ENCODE measurements at places on chromosomes 1 and 21.

- no peak for DNase-seq
Observed at GRCh38 chr21:34337741-34338140, 26.1 kb upstream of the KCNE2 start.

DNA sequence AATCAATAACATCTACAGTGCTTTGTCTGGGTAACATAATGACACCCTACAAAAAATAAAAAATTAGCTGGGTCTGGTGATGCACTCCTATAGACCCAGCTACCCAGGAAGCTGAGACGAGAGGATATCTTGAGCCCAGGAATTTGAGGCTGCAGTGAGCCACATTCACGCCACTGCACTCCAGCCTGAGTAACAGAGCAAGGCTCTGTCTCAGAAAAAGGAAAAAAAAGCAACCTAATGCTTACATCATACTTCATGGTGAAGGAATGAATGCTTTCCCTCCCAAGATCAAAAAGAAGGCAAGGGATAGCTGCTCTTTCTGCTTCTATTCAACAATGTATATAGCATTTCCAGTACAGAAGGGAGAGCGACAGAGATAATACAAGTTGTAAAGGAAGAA lies 24.2 kb upstream of the CTTNBP2NL start:
- no peak for DNase-seq

DNA sequence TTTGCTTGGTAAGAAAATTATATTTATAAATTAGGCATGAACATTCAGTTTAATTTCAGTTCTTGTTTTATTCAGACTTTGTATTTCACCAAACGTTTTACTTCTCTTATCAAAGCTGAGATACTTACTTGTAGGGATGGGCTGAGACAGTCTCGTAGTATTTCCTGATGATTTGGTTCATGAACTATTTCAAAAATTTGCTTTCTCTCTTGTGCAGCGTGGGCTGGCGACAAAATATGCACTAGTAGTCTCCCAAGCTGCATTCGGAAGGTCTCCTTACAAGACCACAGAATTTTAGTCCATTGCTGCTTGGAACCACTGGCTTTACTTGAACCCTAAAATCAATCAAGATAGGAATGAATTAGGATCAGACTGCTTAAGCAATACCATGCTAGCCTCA lies 91.7 kb upstream of the GNG4 start:
- no peak for DNase-seq

DNA sequence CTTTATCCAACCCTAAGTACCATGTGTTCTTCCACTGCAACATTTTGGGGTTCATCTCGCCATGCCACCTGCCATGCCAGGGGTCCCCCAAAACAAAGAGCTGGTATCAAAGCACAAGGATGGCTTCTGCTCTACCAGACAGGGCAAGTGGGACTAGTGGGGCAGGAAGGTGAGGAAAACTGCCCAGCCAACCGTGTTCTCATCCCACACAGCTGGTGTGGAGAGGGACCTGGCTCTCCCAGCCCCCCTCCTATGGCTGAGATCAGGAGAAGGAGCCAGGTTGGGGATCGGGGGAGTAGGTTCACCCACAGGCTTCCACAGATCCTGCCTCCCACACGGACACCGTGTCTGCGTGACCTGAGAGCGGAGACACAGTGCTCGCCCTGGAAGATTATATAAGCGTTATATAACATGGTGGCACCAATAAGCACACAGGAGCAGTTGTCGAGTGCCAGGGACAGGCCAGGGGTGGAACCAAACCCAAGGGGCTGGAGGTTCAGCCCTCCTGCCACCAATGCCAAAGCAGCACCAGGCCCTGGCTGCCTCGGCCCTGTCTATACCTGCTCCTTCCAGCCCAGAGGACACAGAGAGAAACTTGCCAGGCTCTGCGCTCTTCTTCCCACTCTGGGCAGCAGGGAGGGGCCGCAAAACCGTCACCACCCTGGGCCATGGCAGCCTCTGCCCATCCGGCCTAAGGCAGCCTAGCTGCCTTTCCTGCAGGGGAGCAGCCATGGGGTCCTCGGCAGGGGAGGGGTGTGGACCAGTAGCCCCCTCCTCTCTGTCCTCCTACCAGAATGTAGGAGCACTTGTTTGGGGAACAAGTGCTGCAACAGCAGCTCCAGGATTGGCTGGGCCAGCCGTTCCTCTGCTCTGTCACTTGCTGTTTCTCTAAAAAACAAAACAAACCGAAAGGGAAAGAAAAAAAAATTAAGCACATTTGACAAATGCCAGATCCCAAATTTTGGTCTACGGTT lies 43.5 kb downstream of the CD34 start:
- no peak for DNase-seq

DNA sequence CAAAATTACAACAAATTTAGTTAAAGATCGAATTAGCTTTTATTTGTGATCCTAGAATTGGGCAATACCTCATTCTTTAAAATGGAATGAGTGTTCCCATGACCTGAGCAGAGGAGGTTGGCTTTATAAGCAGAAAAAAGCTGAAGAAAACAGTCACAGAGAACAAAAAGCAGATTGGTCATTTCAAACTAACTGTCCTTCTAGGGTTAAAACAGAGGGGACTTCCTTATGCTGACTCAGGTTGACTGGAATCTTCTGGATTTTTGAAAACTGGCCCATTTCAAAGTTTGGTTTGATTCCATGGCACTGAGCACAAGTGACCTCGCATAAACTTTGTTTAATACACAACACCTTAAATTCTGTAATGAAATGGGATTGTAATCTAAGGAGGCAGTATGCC lies 17.6 kb downstream of the NFASC start:
- no peak for DNase-seq

DNA sequence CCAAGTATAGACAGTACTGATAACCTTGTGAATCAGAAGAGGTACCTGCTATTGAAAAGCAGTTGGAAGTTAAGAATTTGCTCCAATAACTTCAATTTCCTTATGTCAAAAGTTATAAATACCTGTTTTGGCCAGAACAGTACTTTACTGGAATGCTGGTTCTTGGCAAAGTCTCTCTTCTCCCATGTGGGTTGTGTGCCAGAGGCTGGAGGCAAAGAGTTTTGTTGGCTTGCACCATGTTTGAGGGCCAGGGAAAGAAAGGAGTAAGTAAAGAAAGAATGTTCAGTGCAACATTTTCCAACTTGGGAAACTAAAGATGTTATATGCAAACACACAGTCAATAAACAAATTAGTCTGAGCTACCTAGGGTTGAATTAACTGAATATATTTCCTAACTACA lies 67.0 kb upstream of the DYNLT5 start:
- no peak for DNase-seq

- no peak for DNase-seq
Observed at GRCh38 chr1:175604942-175605286, 138.5 kb downstream of the TNR start.

- DNase-seq: no peak
Observed at GRCh38 chr1:215453440-215453839, 113.7 kb upstream of the KCTD3 start.

DNA sequence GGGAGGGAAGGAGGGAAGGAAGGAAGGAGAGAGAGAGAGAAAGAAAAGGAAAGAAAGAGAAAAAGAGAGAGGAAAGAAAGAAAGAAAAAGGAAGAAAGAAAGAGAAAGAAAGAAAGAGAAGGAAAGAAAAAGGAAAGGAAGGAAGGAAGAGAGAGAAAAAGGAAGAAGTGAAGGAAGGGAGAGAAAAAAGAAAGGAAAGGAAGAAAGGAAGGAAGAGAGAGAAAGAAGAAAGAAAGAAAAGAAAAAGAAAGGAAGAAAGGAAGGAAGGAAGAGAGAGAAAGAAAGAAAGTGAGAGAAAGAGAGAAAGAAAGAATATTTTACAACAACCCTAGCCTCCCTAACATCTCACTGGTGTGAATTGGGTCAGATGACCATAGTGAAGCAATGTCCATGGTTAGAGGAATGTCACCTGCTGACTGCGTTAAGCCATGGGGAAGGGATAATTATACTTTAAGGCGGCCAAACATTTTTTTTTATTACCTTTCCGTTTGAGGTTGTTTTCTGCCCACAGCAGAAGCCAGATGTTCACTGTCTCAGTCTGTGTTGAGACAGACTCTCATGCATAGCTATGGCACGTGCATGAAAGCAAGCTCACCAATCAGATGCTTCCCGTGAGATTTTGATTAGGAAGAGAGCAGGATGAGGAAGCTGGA lies 76.4 kb downstream of the SNRPE start:
- DNase-seq: no peak
